ENCODE measurements at places on chromosomes 11 and 22. TPM values are rescaled to one million over a fixed set of nuclear protein-coding genes. Genes with fewer than 3 reads are reported as not detected.

DNA sequence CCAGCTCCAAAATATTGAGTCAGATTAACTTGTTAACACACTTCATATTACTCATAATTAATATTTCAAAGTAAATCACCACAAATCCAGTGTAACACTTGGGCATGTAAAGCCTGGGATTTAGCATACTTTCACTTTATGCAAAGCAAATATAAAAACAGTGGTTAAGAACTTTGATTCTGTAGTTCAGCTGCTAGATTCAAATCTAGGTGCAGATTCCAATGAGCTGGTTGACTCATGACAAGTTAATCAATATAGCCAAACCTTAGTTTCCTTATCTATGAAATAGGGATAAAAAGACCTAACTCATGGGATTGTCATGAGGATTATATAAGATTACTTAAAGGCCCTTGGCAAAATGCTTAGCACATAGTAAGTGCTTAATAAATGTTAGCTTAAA lies 45.9 kb downstream of the ARHGAP42 start:
- no peak for DNase-seq

DNA sequence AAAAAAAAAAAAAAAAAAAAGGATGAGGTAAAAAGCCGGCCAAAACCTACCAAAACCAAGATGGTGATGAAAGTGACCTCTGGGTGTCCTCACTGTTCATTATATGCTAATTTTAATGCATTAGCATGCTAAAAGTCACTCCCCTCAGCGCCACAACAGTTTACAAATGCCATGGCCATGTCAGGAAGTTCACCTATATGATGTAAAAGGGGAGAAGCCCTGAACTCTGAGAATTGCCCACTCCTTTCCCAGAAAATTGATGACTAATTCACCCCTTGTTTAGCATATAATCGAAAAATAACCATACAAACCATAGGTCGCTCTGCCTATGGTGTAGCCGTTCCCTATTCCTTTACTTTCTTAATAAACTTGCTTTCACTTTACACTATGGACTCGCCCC lies 11.1 kb downstream of the C11orf96 start:
- no peak for DNase-seq

GRCh38 chr11:75273411-75274391 lies 33.1 kb downstream of the TPBGL start:
- no peak for DNase-seq

DNA sequence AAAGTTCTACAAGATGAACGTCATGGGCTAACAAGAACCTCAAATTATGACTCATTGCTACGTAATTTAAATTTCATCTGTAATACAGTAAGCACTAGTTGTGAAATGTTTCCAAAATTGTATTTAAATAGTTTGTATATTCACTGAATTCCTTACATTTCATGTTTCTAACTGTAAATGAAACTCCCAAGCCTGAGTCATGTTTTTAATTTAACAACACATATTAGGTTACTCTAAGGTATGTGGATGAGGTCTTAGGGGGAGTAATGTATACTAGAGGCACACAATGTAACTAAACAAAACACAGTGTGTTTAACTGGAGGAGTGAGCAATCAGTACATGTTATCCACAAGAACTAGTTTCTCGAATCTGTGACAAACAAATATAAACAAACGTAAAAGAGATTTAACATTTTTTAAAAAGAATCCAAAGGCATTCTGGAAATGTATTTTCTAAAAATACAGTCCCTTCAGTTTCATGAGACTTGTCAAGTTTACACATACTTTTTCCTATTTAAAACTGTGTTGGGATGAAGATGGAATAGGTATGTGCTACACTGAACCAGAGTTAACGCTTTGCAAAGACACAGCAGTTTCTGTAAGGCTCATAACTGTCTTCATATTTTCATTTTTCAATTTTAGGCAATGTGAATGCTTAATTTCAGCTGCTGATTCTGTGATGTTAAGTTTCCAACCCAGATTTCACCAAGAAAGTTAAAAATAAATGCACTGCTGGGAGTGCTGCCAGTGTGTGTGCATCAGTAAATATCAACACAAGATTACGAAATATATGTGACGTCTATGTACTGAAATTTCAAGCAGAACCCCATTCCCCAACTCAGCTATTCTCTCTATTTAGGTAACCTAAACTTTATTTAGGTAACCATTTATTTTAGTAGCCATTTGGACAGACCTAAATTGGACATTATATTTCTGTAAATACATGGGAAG lies 52.6 kb downstream of the PITPNB start:
- DNase-seq, result peak; percentile 95

DNA sequence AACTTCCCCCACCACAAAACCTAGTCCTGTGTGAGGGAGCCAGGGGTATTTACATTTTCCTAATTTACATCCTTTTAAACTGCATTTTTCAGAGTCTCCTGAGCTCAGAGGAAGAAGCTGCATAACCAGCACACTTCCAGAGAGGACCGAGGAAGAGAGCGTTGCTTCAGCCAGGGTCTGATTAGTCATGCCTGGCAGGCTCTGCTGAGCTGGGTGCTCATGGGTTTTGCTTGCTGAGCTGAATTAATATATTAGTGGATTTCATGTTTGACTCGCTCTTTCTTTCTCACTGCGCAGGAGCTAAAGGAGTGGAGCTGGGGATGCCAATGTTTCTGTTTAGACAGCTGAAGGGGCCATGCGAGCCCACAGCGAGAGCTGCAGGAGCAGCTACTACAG lies 539.3 kb upstream of the B3GAT1 start:
- peak; percentile 87 for DNase-seq

DNA sequence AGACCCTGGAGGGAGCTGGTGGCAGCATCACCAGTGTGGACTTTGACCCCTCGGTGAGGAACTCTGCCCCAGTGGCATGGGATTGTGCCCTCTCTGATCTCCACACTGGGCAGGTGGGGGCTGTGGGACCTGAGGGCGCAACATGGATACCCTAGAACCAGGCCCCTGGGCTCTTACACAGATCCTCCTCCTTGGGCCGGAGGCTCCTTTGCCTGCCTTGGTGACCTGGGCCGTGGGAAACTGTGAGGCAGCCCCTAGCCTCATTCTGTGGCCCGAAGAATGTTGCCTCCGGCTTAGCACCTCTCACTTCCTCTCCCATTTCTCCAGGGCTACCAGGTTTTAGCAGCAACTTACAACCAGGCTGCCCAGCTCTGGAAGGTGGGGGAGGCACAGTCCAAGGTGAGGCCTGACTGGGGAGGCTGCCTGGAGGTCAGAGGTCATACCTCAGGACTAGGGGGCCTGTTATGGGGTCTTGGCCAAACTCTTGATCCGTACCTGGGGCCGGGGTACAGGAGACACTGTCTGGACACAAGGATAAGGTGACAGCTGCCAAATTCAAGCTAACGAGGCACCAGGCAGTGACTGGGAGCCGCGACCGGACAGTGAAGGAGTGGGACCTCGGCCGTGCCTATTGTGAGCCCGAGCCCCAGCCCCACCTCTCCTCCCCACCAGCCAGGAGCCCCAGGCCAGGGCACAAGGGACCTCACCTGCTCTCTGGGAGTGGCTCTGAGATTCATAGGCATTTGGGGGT lies 12.2 kb downstream of the ATG16L2 start:
- no peak for DNase-seq

GRCh38 chr11:104332110-104332509 lies 168.2 kb upstream of the PDGFD start:
- DNase-seq, result no peak

GRCh38 chr11:3091846-3092602 lies 34.8 kb upstream of the CARS1 start:
- peak; percentile 62 for DNase-seq

- peak; percentile 76 for DNase-seq
Measured at GRCh38 chr11:7512525-7513233, 1.1 kb upstream of the PPFIBP2 start.

DNA sequence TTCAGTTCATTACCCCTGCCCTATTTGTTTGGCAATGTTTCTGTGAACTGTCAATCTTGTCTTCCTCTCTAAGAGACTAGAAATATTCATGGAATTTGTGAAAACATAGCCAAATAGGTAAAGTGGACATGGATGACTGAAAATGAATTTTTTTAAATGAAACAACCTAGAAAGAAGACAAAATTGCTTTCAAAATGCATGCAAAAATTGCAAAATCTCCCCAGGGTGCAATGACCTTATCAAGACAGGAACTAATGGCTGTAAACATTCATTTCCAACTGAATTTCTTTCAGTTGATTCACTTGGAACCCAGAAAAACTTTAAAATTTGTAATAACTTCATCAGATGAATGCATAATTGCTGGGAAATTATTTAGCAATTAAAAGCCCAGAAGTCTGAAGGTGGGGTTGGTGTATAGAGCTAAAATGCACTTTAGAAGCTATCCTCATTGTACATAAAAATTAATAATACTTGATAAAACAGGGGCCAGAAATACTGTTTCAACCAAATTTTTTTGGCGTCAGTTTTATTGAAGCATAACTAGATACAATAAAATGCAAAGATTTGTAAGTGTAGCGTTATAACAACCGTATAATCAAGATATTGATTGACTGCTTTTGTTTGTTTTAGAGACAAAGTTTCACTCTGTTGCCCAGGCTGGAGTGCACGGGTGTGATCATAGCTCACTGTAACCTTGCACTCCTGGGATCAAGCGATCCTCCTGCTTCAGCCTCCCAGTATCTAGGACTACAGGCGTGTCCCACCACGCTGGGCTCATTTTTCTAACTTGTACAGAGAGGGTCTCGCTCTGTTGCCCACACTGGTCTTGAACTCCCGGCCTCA lies 27.6 kb upstream of the SLC35C1 start:
- peak; percentile 55 for DNase-seq

GRCh38 chr11:1335811-1336761 lies 26.7 kb upstream of the TOLLIP start:
- DNase-seq, result peak; percentile 92

GRCh38 chr11:123392844-123393243 lies 37.2 kb upstream of the GRAMD1B start:
- no peak for DNase-seq

DNA sequence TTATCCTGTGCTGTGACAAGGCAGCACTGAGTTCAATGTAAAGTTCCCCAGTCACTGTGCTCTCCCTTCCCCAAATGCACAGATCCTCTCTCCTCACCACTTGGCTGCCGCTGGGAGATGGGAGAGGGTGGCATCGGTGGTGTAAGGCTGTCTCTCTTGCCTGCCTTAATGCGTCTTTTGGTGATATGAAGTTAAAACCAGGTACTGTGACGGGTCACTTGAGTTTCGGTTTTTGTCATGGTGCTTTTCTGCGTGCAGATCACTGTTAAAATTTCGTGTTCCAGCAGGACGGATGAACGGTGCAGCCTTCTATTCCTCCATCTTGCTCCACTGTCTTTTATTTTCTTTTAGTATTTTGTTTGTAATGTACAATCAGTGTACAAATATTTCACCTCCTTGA lies 18.6 kb downstream of the GLB1L2 start:
- DNase-seq, result no peak

DNA sequence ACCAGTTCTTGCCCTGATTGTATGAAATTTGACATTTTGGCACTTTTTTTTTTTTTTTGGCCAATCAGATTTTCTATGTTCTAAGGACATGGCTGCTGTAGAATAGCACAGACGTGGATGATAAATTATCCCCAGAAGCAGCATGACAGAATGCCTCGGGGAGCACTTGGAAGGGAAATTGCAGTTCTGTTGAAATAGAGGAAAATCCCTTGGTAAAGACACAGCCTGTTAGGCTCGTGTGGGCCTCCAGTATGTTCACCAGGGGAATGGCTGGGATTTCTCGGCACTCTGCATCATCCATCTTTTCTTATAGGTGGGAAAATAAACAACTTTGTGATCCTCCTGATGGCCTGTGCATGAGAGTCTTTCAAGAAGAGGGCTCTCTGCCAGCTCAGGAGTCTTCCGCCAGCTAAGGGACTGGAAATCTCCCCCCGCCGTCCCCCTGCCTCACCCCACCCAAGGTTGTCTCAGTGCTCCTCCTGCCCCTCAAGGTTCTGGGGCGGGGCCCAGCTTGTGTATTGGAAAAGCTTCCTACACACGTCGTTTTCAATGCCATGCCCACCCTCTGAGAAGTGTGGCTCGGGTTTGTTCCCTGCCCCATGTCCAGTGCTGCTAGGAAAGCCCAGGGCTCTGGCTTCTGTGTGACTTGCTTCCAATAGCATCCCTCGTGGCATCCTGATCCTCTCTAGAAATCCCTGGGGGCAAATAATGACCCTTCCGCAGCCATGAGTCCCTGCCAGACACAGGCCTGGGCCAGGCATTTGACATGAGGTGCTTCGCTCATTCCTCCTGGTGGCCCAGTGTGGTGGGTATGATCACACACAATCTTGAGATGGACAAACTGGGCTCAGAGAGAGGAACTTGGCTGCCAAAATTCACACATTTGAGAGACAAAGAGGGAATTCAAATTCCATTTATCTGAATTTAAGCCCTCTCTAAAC lies 70.6 kb upstream of the ATXN10 start:
- DNase-seq, result peak; percentile 19

DNA sequence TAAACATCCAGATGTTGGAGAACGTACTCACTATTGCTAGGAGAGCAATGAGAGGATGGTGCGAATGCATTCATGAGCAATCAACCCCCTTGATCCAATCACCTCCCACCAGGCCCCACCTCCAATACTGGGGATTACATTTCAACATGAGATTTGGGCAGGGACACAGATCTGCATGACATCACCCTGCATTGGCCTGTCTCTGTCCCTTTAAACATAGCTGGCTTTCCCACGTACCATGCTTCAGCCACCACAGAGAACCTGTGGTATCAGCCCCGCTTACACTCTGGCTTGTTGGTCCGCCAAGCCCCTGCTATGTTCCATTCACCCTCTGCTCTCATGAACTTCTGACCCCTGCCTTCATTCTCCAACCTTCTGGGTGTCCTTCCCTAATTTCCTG lies 157.5 kb upstream of the E2F8 start:
- peak; percentile 28 for DNase-seq

- DNase-seq, result peak; percentile 80
Measured at GRCh38 chr11:35236667-35237003, 97.7 kb downstream of the CD44 start.

- no peak for DNase-seq
Measured at GRCh38 chr11:112213753-112214152, 12.5 kb upstream of the PTS start.

ADORA2A gene
- total RNA-seq, result 0.54 TPM

CLMP gene
- 195 TPM for total RNA-seq

SMIM35 gene
- total RNA-seq, result not detected

SCGB2A2 gene
- not detected for total RNA-seq

GGTLC3 gene
- total RNA-seq, result not detected

MPZL2 gene
- total RNA-seq, result not detected

APOBEC3B gene
- total RNA-seq, result 2.3 TPM

PIH1D2 gene
- total RNA-seq, result 0.86 TPM

LGR4 gene
- total RNA-seq, result 59.2 TPM

MUC6 gene
- not detected for total RNA-seq
